ENCODE measurements at places on chromosomes 5 and 9. TPM values are rescaled to one million over a fixed set of nuclear protein-coding genes. Genes with fewer than 3 reads are reported as not detected.

Gene KIF24
- total RNA-seq: 0.51 TPM

Gene POLR3G
- 4.9 TPM for total RNA-seq

Gene ERAP2
- total RNA-seq: 180 TPM

Gene UNC13B
- total RNA-seq: 38.3 TPM

Gene AIF1L
- total RNA-seq: 0.51 TPM

Gene BDP1
- total RNA-seq: 21.3 TPM

Gene TAL2
- not detected for total RNA-seq

Gene BHMT
- 0.17 TPM for total RNA-seq

Gene SLC4A9
- total RNA-seq: not detected

Gene SLC6A7
- not detected for total RNA-seq

Gene FOXD4L5
- total RNA-seq: under 0.01 TPM

Gene WWC1
- total RNA-seq: 4.9 TPM

Gene ANKRD34B
- total RNA-seq: not detected

Gene SHISAL2B
- not detected for total RNA-seq

Gene CKMT2
- total RNA-seq: 19.3 TPM
